ENCODE measurements at places on chromosomes 2 and 18. TPM values are rescaled to one million over a fixed set of nuclear protein-coding genes. Genes with fewer than 3 reads are reported as not detected.

DNA sequence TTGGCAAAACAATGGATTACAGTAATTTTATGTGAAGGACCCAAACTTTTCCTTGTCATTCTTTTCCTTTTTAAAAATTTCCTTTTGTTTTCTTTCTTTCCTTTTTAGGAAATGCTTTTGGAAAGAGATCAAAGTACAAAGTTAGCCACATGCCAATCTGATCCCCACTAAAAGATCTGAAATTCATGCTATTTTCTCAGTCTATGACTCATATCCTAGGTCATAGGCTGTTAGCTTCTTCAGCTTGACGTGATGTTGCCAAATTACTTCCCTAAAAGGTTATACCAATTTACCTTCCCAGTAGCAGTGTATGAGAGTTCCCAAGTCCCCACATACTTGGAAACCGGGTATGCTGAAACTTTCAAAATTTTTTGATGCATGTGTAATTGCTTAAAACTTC is 355.3 kb downstream of the INSIG2 start:
- H3K27ac ChIP-seq, result no peak overlapping the region
- H3K36me3 ChIP-seq, result no peaks in the 10 kb centered on the region
- no peaks in the 10 kb centered on the region for H3K4me1 ChIP-seq
- H3K4me3 ChIP-seq, result no peak overlapping the region

DNA sequence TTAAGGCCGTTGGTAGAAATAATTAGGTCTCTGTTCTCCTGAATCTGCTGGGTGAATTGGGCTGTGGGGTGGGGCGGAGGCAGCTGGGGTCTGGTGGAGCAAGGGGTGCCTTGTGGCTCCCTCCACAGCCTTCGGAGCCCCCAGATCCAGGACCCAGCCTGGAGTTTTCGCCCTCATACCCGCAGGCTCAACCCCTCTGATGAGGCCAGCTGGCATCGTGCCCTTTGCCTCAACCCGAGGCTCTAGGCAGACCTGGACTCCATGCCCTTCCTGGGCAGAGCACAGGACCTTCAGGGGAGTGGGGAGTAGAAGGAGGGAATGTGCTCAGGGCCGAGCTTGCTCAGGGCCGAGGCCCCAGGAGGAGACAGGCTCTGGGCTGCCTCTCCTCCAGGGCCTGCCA is 50.3 kb upstream of the SMAD7 start:
- DNase-seq, result no peak
- H3K27me3 ChIP-seq, result peaks cover 12% of the 10 kb centered on the region
- no peak overlapping the region for H3K4me3 ChIP-seq

GRCh38 chr2:170530284-170530745 is 184.8 kb upstream of the SP5 start:
- peaks cover 3% of the 10 kb centered on the region for H3K36me3 ChIP-seq
- H3K4me3 ChIP-seq, result no peak overlapping the region
- H3K27ac ChIP-seq, result no peak overlapping the region
- no peak for DNase-seq
- H3K27me3 ChIP-seq, result peaks cover 23% of the 10 kb centered on the region

GRCh38 chr2:5803547-5803946 is 111.4 kb downstream of the SOX11 start:
- H3K4me3 ChIP-seq, result no peak overlapping the region
- no peaks in the 10 kb centered on the region for H3K27me3 ChIP-seq
- DNase-seq, result no peak
- no peak overlapping the region for H3K27ac ChIP-seq
- H3K4me1 ChIP-seq, result no peaks in the 10 kb centered on the region
- peaks cover 1% of the 10 kb centered on the region for H3K36me3 ChIP-seq

DNA sequence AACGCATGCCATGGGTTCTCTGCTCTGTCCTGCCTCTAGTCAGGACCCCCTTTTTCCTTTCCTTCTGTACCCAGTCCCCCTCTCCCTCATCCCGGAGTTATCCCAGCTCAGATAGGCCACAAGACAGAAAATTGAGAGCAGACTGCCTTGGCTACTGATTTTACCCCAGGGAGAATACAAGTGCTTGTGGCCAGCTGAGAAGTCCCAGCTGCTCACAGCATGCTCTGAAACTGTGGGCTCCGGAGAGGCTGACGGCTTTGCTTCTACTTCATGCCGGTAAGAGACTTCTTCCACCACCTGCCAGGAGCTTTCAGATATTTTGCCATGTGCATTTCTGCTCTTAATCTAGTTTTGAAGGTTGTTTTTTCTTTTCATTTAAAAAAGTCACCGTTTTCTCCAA is 20.0 kb upstream of the SIX2 start:
- H3K27ac ChIP-seq, result no peak overlapping the region
- no peak for DNase-seq
- H3K4me1 ChIP-seq, result no peaks in the 10 kb centered on the region
- H3K27me3 ChIP-seq, result peaks cover 42% of the 10 kb centered on the region
- H3K36me3 ChIP-seq, result no peaks in the 10 kb centered on the region

- no peak overlapping the region for H3K27ac ChIP-seq
- H3K4me1 ChIP-seq, result no peaks in the 10 kb centered on the region
- H3K36me3 ChIP-seq, result no peaks in the 10 kb centered on the region
- DNase-seq, result no peak
- no peaks in the 10 kb centered on the region for H3K27me3 ChIP-seq
- H3K4me3 ChIP-seq, result no peak overlapping the region
Observed at GRCh38 chr2:165660361-165660760, 133.7 kb downstream of the GALNT3 start.

DNA sequence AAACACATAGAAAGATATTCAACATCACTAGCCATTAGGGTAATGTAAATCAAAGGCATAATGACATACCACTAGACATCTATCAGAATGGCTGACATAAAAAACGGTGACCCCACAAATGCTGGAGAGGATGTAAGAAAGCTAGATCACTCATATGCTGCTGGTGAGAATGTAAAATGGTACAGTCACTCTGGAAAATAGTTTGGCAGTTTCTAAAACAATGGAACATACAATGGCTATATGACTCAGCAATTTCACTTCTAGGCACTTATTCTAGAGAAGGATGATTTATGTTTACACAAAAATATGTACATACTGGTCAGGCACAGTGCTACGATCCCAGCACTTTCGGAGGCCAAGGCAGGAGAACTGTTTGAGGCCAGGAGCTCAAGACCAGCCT is 87.3 kb downstream of the COLEC12 start:
- no peaks in the 10 kb centered on the region for H3K27me3 ChIP-seq
- H3K36me3 ChIP-seq, result no peaks in the 10 kb centered on the region
- H3K27ac ChIP-seq, result no peak overlapping the region
- H3K4me1 ChIP-seq, result peaks cover 6% of the 10 kb centered on the region
- no peak overlapping the region for H3K4me3 ChIP-seq

DNA sequence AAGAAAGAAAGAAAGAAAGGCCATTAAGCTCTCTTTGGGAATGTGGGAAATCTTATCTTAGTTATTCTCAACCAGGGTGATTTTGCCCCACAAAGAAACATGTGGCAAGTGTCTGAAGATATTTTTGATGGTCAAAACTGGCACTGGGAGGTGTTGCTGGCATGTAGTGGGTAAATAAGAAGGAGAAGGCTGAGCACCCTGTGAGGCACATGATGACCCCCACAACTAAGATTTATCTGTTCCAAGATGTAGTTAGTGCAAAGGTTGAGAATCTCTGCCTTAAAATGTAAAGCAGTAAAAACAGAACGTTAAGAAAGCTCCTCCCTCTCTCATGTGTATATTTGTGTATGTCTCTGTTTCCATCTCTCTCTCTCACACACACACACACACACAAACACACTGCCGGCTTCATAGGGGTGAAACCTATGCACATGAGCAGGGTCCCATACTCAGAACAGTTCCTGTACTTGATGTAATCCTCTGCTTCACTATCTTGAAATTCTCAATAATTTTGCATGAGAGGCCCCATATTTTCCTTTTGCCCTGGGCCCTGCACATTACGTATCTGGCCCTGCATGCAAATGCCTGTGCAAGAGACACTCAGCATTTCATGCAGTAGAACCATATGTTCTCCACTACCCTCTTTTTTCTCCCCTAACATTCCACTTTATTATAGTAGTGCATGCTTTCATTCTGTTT is 94.3 kb downstream of the MREG start:
- peaks cover 14% of the 10 kb centered on the region for H3K4me1 ChIP-seq
- H3K4me3 ChIP-seq, result no peak overlapping the region
- H3K36me3 ChIP-seq, result no peaks in the 10 kb centered on the region
- H3K27ac ChIP-seq, result no peak overlapping the region
- no peak for DNase-seq

DNA sequence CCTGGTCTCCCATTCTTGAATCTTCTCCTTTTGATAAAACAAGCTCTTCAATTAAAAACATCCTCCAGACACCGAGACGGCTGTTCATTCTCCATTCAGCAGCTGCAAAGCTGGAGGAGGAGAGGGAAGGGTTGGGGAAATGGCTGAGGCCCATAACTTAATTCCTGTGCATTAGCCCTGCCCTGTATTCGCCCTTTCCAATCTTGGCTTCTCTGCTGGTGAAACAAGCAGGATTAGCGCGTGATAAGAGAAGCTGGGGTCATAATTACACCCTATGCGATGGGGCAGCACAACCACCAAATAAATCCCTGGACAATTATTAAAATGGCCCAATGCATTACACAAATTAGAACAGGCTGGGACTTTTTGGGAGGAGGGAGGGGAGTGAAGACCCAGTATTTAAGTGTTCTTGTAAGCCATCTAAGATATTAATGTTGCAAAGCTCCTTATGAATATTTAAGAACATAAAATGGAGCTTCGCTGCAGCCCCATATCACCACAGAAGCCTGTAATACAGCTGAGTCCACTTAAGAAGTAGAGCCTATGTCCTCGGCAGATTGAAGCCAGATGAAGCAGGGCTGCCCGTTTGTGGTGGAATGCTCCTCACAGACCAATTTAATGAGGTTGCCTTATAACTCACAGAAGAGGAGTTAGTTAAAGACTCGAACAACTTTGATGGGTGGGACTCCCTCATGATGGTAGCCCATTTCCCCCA is 176.6 kb upstream of the SKOR2 start:
- no peak for DNase-seq
- H3K27me3 ChIP-seq, result no peaks in the 10 kb centered on the region
- H3K27ac ChIP-seq, result no peak overlapping the region
- H3K4me3 ChIP-seq, result no peak overlapping the region

GRCh38 chr2:235937936-235938335 is 230.2 kb downstream of the GBX2 start:
- no peaks in the 10 kb centered on the region for H3K4me1 ChIP-seq
- peaks cover 21% of the 10 kb centered on the region for H3K27me3 ChIP-seq
- no peak overlapping the region for H3K27ac ChIP-seq
- no peak for DNase-seq
- H3K36me3 ChIP-seq, result no peaks in the 10 kb centered on the region
- H3K4me3 ChIP-seq, result no peak overlapping the region

- no peaks in the 10 kb centered on the region for H3K27me3 ChIP-seq
- H3K4me1 ChIP-seq, result no peaks in the 10 kb centered on the region
- no peak overlapping the region for H3K4me3 ChIP-seq
- no peaks in the 10 kb centered on the region for H3K36me3 ChIP-seq
- H3K27ac ChIP-seq, result no peak overlapping the region
Observed at GRCh38 chr2:172848519-172848918, 112.9 kb downstream of the RAPGEF4 start.

- no peaks in the 10 kb centered on the region for H3K36me3 ChIP-seq
- no peak for DNase-seq
- H3K27me3 ChIP-seq, result peaks cover 20% of the 10 kb centered on the region
Observed at GRCh38 chr18:5521000-5521399, 22.8 kb downstream of the EPB41L3 start.

DNA sequence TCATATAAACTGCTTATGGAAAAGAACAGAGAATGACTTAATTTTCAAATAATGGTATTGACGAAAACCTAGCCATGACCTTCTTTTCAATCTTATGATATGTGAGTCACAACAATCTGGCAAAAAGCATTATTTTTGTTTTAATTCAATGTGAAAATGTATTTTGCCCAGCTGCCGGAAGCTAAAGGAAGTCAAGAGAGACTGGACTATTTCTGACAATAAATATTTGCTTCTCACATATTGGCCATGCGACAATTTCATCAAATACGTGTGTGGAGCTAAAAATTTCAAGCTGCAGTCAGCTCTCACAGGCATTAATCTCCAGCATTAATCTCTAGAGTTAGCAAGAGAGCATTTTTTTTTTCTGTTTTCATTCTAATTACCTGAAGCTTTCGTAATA is 881.0 kb downstream of the CPS1 start:
- H3K4me3 ChIP-seq, result no peak overlapping the region
- H3K4me1 ChIP-seq, result no peaks in the 10 kb centered on the region
- no peak overlapping the region for H3K27ac ChIP-seq
- no peaks in the 10 kb centered on the region for H3K36me3 ChIP-seq

DNA sequence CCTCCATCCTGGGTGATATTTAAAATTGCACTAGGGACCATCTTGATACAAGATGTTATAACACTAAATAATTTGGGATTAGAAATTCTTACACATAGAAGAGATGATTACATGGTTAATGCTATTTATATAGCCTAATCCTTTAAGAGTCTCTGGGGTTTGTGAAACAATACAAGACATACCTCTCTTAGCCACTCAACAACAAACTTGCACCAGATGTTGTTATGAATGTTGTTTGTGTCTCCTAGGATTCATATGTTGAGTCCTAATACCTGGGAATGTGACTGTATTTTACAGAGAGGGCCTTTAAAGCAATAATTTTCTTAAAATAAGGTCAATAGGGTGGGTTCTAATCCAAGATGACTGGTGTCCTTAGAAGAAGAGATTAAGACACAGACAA is 678.3 kb downstream of the NYAP2 start:
- H3K27ac ChIP-seq, result no peak overlapping the region
- no peaks in the 10 kb centered on the region for H3K36me3 ChIP-seq
- H3K4me3 ChIP-seq, result no peak overlapping the region
- DNase-seq, result no peak
- H3K27me3 ChIP-seq, result no peaks in the 10 kb centered on the region
- no peaks in the 10 kb centered on the region for H3K4me1 ChIP-seq

GRCh38 chr2:53964257-53964952 is 6.4 kb downstream of the PSME4 start:
- no peaks in the 10 kb centered on the region for H3K36me3 ChIP-seq
- peak; percentile 12 for DNase-seq
- peak overlapping the region; percentile 63 for H3K27ac ChIP-seq
- H3K4me1 ChIP-seq, result peaks cover 86% of the 10 kb centered on the region
- H3K27me3 ChIP-seq, result no peaks in the 10 kb centered on the region
- peak overlapping the region; percentile 64 for H3K4me3 ChIP-seq

GRCh38 chr2:188364033-188364630 is 72.5 kb downstream of the GULP1 start:
- no peak overlapping the region for H3K27ac ChIP-seq
- no peaks in the 10 kb centered on the region for H3K36me3 ChIP-seq
- DNase-seq, result no peak
- no peak overlapping the region for H3K4me3 ChIP-seq

GRCh38 chr2:240232264-240232915 is 91.9 kb upstream of the OTOS start:
- no peak overlapping the region for H3K27ac ChIP-seq
- H3K36me3 ChIP-seq, result peaks cover 4% of the 10 kb centered on the region
- DNase-seq, result no peak
- H3K27me3 ChIP-seq, result peaks cover 14% of the 10 kb centered on the region

GRCh38 chr2:60558536-60558935 is 5.1 kb upstream of the BCL11A start:
- peaks cover 33% of the 10 kb centered on the region for H3K4me1 ChIP-seq
- peaks cover 66% of the 10 kb centered on the region for H3K27me3 ChIP-seq
- DNase-seq, result no peak
- no peak overlapping the region for H3K4me3 ChIP-seq

Gene ARHGAP15
- 94.6 TPM for total RNA-seq

Gene OSBPL1A
- total RNA-seq, result 1.5 TPM

Gene IL36A
- 0.84 TPM for total RNA-seq

Gene STPG4
- total RNA-seq, result not detected

Gene USP40
- total RNA-seq, result 14.7 TPM

Gene MOCOS
- total RNA-seq, result 1.2 TPM

Gene CRYBA2
- total RNA-seq, result not detected

Gene TANC1
- 0.35 TPM for total RNA-seq
